MM.1S (cell line): ENCODE measurements at places on chromosomes 1 and 21.

DNA sequence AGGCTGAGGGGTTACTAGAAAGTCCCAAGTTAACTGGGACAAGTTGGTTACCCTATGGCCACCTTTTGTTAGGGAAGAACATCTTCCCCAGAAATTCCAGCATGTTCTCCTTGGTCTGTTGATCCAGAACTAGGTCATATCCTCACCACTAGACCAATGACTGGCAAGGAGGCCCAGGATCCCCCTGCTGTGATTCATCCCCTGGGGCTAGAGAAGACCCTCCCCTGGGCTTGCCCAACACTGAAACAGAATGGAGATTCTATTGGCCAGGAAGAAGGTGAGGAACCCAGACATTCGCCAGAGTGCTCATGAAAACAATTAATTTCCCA lies 90.1 kb upstream of the SIM2 start:
- peak; percentile 4 for DNase-seq

DNA sequence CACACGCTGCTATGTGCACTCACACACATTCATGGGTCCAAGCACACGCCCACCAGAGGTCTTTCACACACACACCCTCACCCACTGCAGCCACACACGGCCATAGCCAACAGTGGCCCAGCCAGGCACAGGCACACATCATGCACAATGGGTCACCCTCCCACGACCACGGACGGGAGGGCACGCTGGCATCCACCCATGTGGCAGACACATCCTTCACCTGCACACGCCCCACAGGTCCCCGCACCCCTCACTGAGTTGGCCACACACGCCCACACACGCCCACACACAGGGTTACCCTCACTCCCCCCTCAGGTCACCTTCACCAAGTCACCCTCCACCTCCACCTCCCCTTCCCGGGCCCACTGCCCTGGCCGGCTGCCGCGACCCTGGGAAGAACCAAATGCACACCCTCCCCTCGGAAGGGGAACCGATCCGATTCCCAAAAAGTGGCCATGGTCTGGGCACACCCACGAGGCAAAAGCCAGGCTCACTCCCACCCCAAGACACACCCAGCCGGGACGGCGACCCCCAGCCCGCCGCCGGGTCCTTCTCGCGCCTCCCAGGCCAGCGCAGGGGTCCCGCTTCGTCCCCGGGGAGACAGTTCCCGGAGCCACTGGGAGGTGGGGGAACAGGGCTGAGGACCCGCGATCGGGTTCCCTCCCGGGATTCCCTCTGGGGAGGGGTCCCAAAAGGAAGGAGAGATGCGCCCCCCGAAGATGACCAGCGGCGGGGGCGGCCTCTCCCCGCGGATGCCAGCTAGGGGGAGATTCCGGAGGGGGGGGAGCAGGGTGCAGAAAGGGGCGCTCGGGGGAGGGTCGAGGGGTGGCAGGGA lies 860 bp downstream of the SDC3 start:
- no peak for DNase-seq

DNA sequence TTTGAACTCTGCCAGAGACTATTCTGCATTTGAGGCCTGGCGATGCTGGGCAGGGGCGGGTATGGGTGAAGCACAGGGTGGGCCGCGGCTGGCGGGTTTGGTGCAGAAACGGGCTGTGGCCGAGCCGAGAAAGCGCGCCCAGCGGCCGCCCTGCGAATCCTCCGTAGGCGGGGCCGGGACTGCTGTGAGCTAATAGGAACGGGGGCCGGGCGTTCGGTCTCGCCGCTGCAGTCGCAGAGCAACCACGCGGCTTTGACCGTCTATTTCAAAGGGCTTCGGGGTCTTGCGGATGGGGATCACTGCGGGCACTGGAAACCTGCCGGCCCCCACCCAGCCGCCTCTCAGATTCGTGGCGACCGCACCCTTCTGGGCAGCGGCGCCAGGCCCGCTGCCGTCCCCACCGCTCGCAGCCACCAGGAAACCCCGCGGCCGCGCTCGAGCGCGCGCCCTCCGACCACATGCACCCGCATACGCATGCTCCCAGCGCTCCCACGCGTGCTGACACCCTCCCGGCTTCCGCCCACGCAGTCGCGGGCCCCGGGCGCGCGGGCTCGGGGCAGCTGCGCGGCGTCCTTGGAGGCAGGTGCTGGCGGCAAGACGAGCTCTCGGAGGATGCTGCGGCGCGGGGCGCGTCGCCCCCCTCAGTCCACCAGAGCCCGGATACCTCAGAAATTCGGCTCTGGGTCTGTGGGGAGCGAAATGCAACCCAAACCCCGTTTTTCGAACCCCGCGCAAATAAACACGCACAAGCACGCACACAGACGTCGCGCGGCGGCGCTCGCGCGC lies 32.6 kb downstream of the DNTTIP2 start:
- peak; percentile 79 for DNase-seq

DNA sequence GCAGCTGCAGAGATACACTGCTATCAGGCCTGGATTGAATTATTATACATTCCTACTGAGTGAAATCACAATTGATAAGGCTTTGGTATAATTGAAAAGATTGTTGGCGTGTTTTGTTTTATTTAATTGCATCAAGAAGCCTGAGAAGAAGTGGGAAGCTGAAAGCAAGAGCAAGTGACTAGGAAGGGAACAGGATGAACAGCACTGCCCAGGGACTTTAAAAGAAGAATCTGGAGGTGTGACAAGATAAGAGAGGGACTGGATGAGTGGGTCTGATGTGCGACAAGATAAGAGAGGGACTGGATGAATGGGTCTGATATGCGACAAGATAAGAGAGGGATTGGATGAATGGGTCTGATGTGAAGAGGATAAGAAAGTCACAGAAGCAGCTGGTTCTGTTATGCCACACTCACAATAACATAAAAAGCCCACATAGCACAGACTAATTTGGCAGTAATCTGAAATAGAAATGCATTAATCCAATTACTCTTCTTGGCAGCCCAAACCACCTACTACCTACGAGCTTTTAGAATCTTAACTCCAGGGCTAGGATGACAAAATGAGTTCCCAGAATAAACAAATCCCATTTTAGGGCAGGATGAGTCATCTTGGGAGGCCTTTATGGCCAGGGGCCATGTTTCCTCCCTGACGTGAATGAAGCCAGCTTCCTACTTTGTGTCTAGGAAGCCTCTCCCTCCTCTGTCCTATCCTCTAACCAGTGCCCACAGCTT lies 129.7 kb downstream of the DUSP10 start:
- no peak for DNase-seq
